Esophagus squamous epithelium (tissue), 5 donors: ENCODE measurements at places on chromosomes 4 and X.

- DNase-seq = no peak
Observed at GRCh38 chr4:15414551-15415091, 13.2 kb upstream of the C1QTNF7 start.

DNA sequence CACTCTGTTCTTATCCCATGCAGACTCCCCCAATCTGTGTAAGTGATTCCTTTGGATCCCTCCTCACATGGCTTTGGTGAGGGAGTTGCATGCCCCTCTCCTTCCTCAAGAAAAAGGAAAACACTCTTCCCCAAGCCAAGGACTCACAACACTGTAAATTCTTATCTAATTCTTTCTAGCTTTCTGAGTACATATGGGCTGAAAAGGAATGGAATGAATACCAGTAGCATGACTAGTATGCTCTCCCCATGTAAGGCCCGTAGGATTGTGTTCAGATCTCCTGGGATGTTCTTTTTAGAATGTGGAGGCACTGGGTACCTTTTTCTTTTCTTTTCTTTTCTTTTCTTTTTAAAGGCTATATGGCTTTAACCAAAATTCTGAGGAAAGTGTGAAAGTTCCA is 17.0 kb upstream of the MAGED1 start:
- no peak for DNase-seq

GRCh38 chrX:2242980-2243379 is 257.8 kb downstream of the DHRSX start:
- no peak for DNase-seq

GRCh38 chr4:101695176-101695575 is 95.4 kb upstream of the BANK1 start:
- no peak for DNase-seq

GRCh38 chrX:39900777-39901170 is 197.0 kb downstream of the BCOR start:
- no peak for DNase-seq

DNA sequence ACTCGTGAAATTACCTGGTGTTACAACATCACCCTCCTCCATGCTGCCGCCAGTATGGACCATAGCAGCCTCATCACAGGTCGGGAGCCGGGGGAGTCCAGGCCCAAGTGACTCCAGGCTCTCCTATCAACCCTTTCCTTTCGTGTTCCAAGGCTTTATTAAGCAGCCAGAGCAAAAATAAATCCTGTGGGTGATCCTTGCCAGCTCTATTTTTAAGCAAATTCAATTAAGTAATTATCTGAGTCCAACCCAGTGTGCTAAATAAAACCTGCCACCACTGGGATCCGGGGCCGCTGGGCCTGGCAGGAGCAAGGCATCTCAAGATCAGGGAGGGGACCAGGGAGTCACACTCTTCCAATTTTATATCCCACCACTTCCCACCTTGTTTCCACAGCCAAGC is 80.7 kb upstream of the PRPS1 start:
- no peak for DNase-seq

DNA sequence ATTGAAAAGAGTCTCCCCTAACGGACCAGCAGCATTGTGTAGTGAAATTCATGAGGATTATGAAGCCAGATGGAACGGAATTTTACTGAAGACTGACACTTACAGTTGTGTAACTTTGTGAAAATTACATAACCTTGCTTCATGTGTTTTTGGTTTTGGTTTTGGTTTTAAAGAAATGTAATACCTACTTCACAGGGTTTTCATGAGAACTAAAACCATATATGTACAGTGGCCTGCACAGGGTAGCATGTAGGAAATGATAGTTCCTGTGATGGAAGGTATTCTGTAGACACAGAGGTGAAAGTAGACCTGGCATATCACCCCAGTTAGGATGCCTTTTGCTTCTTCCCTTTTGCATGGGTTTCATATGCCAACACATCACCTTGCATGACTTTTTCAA is 247.0 kb downstream of the BANK1 start:
- no peak for DNase-seq

DNA sequence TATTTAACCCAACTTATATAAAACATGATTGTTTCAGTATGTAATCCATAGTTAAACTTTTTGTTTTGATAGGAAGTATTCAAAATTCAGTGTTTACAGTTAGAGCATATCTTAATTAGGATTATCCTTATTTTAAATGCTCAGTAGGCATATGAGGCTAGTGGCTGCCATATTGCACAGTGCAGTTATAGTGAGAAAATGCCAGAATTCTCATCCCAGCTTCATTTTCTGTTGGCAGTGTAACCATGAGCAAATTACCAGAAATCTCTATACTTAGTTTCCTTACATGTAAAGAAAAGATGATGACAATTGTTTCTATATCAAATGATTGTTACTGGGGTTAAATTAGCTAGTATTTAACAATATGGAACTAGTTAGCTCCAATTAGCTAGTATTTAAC is 265.8 kb downstream of the ARAP2 start:
- no peak for DNase-seq

GRCh38 chrX:110341189-110342035 is 17.2 kb upstream of the RTL9 start:
- no peak for DNase-seq

- DNase-seq = no peak
Observed at GRCh38 chr4:183493246-183493645, 11.6 kb upstream of the ING2 start.

GRCh38 chr4:186105647-186106321 is 1.3 kb downstream of the FAM149A start:
- DNase-seq = no peak

- no peak for DNase-seq
Observed at GRCh38 chr4:29295280-29295679, 1424.9 kb upstream of the PCDH7 start.

GRCh38 chr4:108535757-108536156 is 84.6 kb upstream of the RPL34 start:
- no peak for DNase-seq

DNA sequence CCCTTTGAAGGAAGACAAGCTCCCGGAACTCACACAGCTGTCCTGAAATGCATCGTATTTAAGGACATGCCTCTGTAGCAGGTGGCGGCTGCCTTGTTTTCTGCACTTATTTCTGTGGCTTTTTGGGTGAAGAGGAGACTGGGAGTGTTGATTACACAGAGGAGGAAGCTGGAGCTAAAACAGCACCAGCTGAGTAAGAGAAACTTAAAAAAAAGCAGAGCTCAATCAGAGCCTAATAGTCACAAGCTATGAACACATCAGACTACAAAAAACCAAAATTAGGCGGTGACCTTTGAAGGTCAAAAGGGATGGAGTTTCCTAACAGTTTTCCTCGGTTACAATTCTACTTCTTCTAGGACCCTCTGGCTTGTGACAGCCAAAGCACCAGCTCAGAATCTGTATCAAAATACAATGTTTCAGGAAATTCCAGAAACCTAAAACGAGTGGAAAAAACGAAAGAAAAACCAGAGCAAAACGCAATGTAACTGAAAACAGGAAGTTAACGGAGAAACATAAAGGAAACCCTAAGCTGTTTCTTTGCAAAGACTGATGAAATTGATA is 13.5 kb downstream of the PRKX start:
- DNase-seq = no peak

DNA sequence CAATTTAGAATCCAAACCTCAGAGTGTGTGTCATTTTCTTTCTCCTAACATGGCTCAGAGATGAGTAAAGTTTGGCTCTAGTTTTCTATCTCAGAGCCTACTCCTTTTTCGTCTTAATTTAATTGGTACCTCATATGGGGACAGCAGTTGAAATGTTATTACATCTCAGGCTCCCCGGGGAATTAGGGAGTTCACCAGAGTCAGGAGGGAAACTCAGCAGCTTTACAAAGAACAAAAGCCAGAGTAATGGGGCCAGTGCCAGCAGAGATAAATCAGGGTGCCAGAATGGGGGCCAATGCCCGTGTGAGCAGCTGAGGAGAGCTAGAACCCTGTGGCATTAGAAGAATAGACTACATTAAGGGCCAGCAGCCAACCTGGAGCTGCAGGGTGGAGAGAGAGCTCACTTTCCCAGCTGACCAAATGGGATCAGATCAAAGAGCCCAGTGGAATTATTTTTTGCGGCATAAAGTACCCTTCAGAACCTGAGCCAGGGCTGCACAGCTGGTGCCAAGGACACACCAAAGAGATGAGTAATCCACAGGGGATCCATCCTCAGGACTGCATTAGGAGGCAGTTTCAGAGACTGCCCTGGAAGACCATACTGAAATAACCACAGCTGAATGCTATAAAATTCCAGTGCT is 207.1 kb upstream of the DKK2 start:
- no peak for DNase-seq

- DNase-seq = no peak
Observed at GRCh38 chr4:37567836-37568235, 118.3 kb downstream of the RELL1 start.

GRCh38 chr4:112170451-112170993 is 25.3 kb downstream of the FAM241A start:
- DNase-seq = no peak

GRCh38 chr4:86497980-86498862 is 95.9 kb upstream of the PTPN13 start:
- no peak for DNase-seq

DNA sequence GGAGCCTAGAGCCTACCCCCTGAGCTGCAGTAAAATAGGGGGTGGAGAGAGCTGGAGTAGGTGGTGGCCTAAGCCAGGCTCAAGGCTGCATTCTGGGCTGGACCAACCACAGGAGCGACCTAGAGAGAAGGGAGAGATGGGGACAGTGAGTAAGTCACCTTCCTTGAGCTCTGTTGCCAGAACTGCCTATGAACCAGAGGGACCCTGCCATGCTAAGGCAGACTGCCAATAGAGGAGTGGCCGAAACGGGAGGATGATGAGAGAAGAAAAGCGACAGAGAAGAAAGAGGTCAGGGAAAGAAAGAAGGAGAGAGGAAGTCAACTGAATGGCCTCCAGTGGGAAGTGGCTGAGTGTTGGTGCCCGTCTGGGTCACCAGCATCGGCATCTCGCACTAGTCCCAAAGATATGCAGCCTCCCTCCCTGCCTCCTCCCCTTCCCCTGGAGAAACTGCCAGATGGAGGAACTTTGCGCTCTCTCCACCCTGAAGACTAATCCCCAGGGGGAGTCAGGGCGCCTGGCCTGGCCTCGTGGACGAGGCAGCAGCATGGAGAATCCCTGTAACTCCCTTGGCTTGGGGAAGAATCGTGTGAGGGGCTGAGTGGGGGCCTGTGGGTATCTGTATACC is 28.8 kb downstream of the ELF4 start:
- no peak for DNase-seq

DNA sequence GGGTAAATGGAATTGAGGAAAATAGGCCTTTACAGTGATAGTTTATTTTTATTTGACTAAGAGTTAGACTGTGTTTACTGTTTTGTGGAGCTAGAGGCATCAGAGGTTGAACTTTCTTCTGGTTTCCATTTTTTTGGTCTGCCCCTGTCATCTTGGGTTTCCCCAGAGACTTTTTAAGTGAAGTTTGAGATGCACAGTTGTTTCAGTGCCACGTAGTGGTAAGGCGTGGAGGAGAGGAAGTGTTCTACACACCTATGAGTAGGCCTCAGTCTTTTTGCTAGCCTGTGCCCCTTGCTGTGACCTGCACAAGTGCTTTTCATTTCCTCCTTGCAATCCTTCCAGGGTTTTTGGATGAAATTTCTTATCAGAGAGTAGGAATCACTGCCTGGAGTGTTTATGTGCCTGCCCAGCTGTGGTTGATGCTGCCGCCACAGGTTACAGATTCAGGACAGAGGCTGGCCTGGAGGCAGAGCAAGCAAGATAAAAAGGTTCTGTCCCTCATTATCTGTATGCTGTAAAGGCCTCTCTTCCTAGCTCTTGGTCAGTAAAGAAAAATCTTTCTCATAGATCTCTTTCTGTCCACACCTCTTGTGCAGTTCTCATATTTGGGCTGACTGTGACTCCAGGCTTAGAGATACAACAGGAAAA is 12.5 kb upstream of the HSFX4 start:
- DNase-seq = no peak

DNA sequence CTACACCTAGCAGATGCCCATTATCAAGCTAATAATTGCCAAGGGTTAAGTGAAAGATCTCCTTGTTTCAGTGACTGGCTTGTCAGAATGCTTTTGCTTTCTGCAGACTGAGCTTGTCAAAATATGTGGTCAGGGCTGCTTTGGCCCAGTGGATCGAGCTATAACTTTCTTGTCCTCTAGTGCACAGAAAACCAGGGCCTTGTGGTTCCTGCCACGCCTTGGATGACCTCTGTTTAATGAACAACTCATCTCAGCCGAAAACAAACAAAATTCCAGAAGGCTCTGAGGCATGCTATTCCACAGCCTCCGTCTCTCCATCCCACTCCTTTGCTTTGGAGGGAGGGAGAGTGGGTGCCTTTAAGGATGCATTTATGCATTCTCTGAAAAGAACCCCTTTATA is 11.3 kb downstream of the EVC start:
- DNase-seq = no peak

- no peak for DNase-seq
Observed at GRCh38 chr4:71257761-71258160, 81.1 kb upstream of the SLC4A4 start.

DNA sequence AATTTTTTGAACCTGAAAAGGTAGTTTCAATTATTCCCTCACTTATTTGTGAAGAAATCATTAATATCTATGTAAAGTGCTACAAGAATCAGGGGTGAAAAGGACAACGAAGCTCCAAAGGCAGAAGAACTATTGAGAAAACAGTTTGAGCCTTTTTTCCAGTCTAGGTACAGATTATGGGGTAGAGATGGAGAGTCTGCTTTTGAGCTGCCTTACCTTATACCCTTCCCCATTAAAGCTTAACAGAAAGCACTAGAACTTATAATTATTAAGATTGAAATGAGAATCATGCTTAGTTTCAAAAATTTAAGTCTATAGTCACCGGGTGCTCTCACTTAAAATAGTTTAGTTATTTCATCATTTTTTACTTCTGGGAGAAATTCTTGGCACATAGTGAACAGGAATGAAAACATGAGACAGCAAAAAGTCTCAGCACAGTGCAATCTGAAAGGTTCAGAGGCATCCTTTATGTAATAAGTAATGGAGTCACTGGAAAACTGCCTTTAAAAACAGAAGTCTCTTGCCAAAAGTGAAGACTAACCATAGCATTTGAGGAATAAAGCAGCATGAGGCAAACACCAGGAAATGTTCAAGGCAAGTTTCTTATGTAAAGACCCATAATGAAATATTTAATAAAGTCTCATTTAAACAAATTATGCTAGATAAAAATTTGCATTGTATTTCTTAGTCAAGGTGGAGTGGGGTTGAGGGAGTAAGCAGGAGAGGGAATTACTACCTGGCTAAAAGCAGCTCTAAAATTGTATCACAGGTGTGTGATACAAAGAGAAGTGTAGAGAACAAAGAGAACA is 5.1 kb upstream of the DCLK2 start:
- no peak for DNase-seq
